ENCODE measurements at places on chromosomes 6 and 20. TPM values are rescaled to one million over a fixed set of nuclear protein-coding genes. Genes with fewer than 3 reads are reported as not detected.

Gene CUL7
- 31.6 TPM for total RNA-seq

Gene BPIFA1
- not detected for total RNA-seq

Gene ANGPT4
- not detected for total RNA-seq

Gene KHDC1L
- total RNA-seq, result not detected

Gene GNMT
- 0.36 TPM for total RNA-seq

Gene SLC32A1
- total RNA-seq, result not detected

Gene SMPDL3A
- 19.6 TPM for total RNA-seq

Gene LAMA2
- 103 TPM for total RNA-seq

Gene GTSF1L
- not detected for total RNA-seq

Gene PNPLA1
- not detected for total RNA-seq

Gene TP53TG5
- total RNA-seq, result not detected

Gene SAYSD1
- total RNA-seq, result 15.9 TPM

Gene AARS2
- 12.7 TPM for total RNA-seq

Gene PROCR
- total RNA-seq, result 62.2 TPM

Gene UNC93A
- total RNA-seq, result not detected

Gene PSORS1C2
- not detected for total RNA-seq

Gene DTNBP1
- total RNA-seq, result 5.8 TPM

Gene TINAG
- not detected for total RNA-seq

Gene TAGAP
- not detected for total RNA-seq

Gene BEND6
- total RNA-seq, result 34.8 TPM

Gene HLA-DOB
- total RNA-seq, result not detected

Gene PLCG1
- total RNA-seq, result 38.0 TPM

Gene EPPIN
- not detected for total RNA-seq

Gene TFAP2A
- not detected for total RNA-seq

Measured in fibroblast of the aortic adventitia (primary cell).